Stimulated activated CD8-positive, alpha-beta memory T cell treated with anti-CD3 and anti-CD28 coated beads, Interleukin-4, amount 100 ng/mL, for 48 hours (primary cell): ENCODE measurements at places on chromosomes 13 and 19.

- DNase-seq = no peak
These were observed 62.9 kb downstream of the DCT start for GRCh38 chr13:94416454-94417080.

GRCh38 chr19:48745208-48745995, 1.3 kb downstream of the IZUMO1 start:
- peak; percentile 67 for DNase-seq

DNA sequence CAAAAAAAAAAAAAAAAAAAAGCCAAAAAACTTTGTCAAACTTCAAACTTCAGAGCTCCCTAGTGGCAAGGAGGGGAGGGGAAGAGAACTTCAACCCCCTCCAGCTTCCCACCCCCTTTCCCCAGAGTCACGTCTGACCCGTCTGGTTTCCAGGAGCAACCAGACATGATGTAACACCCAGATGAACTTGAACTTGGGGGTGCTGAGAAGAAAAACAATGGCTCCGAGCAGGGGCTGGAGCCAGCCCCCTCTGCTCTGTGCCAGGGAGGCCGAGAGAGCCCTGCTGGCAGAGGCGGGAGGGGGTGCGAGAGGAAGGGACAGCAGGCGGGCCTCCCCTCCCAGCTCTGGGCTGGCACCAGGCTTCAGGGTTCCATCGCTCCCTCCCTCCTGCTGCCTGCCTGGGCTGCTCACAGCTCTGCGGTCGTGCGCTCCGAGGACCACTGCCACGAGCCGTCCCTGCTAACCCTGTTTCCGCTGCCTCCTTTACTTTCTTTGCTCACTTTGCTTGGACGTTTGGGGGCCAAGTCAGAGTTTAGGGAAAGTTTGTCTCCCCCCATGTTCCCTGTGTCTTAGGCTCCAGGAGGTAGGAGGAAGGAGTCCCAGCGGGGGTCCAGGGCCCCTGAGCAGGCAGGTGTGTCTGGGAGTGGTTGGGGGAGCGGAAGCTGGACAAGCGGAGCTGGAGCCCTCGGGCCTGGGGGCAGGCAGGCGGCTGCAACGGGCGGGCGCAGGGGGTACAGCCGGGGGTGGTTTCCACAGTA, 11.1 kb downstream of the LYL1 start:
- no peak for DNase-seq

DNA sequence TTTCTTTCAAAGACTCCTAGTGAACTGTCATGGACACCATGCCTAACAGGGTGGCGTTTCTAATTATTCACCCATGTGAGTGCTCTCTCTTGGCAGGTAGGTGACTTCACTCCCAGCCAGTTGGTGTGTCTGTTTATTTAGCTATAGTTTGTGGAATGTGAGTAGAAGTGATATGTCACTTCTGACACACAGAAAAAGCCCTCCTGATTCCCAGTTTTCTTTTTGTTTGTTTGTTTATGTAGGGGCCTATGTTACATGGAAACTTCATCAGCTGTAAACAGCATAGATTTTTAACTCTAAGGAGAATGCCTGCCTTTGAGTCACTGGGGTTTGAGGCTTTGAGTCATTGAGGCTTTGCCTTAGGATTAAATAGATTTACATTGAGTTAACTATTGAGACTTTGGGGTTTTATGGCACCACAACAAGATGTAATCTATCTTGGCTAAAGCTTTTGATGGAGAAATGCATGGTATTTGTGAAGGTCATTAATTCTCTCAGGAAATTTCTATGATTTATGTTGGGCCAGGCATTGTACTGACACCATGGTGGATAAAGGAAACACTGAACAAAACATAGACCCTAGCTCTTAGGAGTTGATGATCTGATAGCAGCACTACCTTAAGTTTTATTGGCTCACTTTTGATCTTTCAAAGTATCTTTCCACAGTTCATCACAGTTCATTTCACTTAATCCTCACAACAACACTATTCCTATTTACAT, 45.3 kb downstream of the UFM1 start:
- DNase-seq = no peak

- no peak for DNase-seq
These were observed 29.9 kb downstream of the UCHL3 start for GRCh38 chr13:75579529-75579928.

DNA sequence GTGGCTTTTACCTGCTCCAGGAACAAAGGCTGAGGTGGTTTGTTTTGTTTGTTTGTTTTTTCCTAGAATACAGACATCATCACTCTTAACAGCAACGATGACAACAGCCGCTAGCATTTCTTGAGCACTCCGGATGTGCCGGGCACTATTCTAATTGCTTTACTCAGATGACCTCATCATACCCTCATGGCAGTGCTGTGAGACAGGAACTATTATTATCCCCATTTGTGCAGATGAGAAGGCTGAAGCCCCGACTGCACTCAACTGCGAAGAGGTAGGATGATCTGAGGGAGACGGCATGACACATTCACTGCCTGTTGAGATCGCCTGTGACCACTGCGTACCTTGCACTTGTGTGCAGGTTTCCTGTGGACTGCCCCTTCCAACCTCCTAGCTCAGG, 66.5 kb downstream of the CCDC70 start:
- DNase-seq = no peak

DNA sequence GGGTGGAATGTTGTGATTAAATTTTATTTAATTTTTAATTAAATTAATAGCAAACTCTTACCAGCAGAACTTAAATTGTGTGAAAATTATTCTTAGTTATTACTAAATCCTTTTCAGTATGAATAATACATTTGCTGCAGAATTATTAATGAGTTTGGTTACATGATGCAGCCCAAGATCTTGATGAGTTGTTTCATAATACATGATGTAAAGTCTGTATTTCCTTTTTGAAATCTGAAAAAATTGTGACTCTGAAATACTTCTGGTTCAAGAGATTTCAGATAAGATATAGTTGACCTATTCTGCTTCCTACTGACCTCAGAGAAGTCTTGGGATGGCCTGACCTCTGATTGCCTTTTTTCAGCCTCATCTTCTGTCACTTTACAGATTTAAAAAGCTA, 11.1 kb downstream of the SAE1 start:
- DNase-seq = no peak

GRCh38 chr13:74336546-74336945, 202.3 kb upstream of the KLF12 start:
- DNase-seq = no peak

DNA sequence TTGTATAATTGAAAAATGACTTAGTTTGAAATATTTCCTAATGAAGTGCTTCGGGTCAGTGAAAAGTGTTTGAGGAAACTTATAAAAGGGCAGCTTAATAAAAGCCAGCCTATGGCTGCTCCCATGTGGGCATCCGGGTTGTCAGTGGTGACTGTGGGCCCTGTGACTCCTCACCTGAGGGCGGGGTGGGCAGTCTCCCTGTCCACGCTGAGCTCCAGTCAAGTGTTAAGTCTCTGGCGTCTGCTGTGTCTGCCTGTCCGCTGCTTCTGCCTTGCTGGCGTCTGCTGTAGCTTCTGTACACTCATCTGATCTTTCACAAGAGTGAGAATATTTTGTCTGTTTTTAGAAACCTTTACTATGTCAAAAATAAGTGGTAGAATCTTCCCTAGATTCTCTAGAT, 7.1 kb downstream of the LAMP1 start:
- no peak for DNase-seq

GRCh38 chr19:47113850-47114651, 475 bp upstream of the ZC3H4 start:
- DNase-seq = no peak

- no peak for DNase-seq
These were observed 52.5 kb upstream of the CLDN10 start for GRCh38 chr13:95499811-95500712.

GRCh38 chr13:78610381-78610883, 7.1 kb upstream of the POU4F1 start:
- no peak for DNase-seq

GRCh38 chr13:108980237-108980636, 350.8 kb downstream of the MYO16 start:
- DNase-seq = no peak

- DNase-seq = no peak
These were observed 32.7 kb downstream of the LIG4 start for GRCh38 chr13:108182652-108183051.

DNA sequence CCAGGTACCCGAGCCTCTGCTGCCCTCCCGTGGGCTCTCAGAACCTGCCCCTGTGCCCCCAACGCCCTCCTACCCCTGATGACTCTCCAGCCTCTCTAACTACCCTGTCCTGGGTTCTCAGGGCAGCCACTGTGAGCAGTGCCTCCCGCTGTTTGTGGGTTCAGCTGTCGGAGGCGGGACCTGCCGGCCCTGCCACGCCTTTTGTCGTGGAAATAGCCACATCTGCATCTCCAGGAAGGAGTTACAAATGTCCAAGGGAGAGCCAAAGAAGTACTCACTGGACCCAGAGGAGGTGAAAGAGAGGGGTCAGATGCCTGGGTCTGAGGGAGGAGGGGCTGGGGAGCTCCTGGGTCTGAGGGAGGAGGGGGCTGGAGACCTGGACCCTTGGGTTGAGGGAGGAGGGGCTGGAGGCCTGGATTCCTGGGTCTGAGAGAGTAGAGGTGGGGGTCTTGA, 20.0 kb downstream of the CNFN start:
- no peak for DNase-seq

- DNase-seq = no peak
These were observed 494.3 kb downstream of the COG6 start for GRCh38 chr13:40149611-40150274.

DNA sequence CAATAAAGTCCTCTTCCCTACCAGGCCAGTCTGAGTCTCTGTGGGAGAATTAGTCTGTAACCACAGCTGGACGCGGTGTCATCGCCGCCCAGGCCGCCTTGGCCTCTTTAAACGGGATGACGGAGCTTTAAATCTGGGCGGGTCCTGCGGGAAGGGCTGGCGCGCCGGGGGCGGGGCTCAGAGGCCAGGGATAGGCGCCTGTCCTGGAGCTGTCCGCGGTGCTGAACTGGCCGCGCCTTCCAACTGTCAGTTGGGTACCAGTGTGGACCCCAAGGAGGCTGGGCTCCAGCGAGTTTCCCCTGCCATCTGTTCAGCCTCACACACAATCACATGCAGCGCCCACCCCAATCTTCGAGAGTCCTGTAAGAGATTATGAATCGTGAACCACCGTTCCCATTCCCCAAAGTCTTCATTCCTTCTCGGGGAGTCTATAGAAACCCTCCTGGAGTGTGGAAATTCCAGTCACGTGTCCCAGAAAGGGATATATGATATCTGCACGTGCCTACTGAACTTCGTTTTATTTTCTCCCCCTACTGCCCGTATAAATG, 11.5 kb downstream of the APLP1 start:
- DNase-seq = peak; percentile 94

DNA sequence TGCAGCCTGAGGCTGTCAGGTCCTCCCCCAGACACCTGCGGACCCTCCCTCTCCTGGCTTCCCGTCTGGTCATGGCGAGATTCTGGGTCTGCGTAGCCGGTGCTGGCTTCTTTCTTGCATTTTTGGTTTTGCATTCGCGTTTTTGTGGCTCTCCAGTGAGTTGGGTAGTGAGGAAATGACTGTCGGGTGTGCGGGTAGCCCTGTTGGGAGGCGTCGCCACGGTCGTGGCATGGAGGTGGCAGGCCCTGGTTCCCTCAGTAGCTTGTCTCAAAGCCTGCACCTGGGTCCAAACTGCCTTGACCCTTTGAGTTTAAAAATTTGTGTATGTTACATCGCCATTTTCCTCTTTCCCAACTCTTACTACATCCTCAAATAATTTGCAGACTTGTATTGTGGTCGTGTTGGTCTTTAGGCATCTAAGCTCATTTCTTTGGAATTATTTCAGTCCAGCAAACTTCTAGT, 344 bp downstream of the NHLRC3 start:
- DNase-seq = peak; percentile 68

- no peak for DNase-seq
These were observed 28.5 kb downstream of the ARHGEF18 start for GRCh38 chr19:7377196-7377595.

DNA sequence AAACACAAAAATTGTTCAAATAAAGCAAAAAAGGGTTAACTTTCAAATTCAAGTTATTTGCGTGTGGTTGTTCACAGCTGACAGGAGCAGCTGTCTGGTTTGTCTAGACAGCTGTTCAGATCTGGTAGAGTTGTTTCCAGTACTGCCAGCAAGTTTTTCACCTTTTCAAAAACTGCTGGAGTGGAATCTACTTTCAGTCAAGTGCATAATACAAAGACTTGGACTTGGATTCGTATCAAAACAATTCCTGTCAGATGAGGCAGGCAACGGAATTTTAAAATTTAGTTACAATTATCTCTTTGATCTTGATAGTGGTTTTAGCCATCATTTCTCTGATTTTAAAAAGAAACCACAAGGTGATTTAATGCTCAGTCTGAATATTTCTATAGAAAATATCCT, 51.7 kb upstream of the EEF1AKMT1 start:
- no peak for DNase-seq

- peak; percentile 27 for DNase-seq
These were observed 4.1 kb downstream of the SOX21 start for GRCh38 chr13:94708031-94708859.

DNA sequence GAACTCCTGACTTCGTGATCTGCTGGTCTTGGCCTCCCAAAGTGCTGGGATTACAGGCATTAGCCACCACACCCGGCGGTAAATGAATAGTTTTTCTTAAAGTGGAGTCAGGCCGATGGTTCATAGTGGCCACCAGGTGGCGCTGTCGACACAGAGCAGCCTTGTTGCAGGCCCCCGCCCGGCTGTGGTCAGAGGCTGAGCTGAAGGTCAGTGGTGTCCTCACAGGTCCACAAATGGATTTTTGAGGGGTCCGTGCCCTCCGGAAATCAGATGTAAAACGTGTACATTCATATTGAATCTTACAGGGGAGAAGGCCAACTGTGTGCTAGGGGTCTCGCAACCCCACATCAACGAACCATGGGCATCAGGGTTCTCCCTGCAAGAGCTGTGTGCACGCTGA, 13.4 kb upstream of the WDR18 start:
- peak; percentile 49 for DNase-seq

- no peak for DNase-seq
These were observed 14.7 kb upstream of the SIGLEC6 start for GRCh38 chr19:51546107-51546649.

DNA sequence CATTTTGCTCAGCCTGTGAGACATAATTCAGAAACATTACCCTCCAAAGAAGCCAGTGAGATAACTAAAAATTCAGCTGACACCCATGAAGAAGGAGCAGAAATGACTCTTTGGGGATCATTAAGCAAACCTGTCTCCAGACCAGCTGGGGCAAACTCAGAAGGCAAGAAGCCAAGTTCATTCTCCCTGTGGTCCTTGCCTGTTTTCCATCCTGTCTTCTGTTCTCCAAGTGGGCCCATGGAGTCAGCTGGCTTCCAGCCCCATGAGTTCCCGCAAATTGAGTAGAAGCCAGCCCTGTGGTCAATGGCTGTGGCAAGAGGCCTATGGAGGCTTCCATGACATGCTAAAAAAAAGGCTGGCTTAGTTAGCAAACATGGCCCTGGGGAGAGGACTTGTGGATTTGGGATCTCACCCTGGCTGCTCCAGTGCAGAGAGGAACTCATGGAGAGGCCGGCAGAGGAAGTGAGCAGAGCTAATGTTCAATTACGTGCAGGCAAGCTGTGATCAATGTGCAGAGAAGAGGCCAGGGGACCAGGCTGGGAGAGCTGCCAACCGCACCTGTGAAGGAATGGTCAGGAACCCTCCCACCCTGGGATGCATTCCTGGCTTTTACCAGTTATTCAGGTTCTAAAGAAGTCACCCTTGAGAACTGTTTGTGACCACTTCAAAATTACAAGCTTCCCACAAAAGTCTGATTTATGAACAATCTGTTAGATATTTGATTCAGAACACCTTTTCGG, 229.1 kb downstream of the TSHZ3 start:
- DNase-seq = no peak
